ENCODE measurements at places on chromosomes 6 and 20.

GRCh38 chr6:151475653-151476523 lies 17.9 kb upstream of the CCDC170 start:
- DNase-seq, result peak; percentile 26

DNA sequence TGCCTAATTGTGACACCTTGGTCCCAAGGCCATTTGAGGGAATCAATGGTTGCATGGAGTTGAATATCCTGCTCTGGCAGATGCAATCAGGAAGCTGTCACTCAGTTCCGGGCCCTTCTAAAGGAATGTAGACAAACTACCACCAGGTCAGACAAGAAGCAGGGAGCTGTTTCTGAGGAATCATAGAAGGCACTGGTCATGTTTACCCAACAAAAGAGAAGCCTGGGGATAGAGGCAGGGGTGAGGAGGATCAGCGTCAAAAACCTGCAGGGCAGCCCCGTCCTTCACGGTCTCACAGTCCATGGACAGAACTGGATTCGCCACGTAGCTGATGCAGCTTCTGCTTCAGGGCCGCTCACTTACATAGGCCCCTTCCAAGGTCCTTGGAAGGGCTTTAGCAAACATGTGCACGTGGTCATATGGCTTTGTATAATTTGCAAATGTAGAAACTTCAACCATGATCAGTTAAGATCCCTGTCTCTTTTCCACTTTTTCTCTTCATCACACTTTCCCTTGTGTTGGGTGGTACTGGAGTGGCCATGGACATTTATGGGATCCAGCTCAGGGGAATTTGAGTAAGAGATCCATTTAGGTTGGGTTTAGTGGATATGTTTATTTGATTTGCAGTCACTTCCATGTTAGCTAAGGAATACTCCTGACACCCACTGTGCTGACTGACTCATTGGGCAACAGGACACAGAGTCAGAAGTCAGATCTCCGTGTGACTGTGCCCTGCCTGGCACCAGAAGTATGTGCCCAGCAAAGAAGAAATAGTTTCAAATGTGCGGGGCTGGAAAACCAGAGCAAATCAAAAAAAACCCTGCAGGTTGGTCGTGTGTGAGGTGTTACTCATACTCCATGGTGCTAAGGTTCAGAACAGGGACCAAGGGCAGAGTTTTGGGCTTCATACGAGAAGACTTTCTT lies 60.0 kb upstream of the ZFAND3 start:
- no peak for DNase-seq

- no peak for DNase-seq
Measured at GRCh38 chr6:121756666-121757065, 321.2 kb downstream of the GJA1 start.

- DNase-seq, result no peak
Measured at GRCh38 chr20:3027987-3028386, 15.4 kb upstream of the GNRH2 start.

DNA sequence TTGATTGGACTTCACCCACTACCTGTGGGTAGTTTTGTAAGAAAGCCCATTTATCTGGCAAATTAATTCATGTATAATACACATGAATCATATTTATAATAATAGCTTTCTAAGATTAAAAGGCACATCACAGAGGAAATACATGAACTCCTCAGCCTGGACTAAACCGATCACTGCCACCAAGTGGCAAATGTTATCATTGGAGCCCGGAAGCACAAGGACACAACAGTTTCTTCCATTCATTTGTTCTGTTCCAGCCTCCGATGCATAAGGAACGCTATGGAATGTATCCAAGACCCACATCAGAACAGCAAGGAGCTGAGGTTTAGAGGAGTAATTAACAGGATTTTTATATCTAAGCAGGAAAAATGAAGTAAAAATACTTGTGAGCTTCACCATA lies 13.9 kb upstream of the IPCEF1 start:
- DNase-seq, result peak; percentile 22
